ENCODE measurements at places on chromosomes 11 and 22.
A peak's percentile ranks its signal among the peaks of the same experiment; 100 is the strongest.

GRCh38 chr11:79265756-79266322 is 175.0 kb downstream of the TENM4 start:
- DNase-seq, result peak; percentile 81

DNA sequence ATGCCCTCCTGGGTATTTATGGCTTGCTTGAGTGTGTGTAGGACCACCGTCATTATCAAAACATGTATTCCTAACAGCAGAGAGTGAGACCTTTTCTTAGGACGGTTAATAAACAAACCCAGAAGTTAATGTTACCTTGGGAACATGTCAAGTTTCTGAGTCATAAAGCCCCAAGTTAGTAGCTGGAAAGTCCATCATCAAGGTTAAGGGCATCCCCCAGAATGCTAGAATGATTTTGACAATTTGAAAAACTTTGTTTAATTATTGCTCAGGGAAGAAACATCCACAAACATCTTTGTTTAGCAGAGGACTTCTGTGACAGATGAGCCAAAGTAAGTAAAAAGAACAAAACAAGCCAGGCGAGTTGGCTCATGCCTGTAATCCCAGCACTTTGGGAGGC is 20.0 kb downstream of the CAVIN3 start:
- no peak for DNase-seq

GRCh38 chr22:42336527-42337227 is 66.2 kb upstream of the TCF20 start:
- DNase-seq, result no peak

DNA sequence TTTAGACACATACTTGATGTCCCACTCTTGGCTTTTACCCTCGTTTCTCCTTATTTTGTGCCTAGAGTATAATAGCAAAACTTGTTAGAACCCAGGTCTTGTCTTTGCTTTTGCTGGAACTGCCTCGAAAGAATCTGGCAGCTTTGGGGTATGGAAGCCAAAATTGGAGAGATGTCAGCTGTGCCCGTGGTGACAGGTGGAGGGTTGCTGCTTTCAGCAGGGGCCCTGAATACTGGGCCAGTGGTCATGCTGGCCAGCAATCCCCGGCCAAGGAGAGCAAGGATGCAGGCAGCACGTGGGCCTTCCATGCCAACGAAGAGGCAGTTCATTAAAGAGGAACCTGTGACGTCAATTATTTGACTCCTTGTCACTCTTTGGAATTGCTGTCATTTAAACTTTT is 181.1 kb downstream of the HIPK3 start:
- DNase-seq, result no peak

DNA sequence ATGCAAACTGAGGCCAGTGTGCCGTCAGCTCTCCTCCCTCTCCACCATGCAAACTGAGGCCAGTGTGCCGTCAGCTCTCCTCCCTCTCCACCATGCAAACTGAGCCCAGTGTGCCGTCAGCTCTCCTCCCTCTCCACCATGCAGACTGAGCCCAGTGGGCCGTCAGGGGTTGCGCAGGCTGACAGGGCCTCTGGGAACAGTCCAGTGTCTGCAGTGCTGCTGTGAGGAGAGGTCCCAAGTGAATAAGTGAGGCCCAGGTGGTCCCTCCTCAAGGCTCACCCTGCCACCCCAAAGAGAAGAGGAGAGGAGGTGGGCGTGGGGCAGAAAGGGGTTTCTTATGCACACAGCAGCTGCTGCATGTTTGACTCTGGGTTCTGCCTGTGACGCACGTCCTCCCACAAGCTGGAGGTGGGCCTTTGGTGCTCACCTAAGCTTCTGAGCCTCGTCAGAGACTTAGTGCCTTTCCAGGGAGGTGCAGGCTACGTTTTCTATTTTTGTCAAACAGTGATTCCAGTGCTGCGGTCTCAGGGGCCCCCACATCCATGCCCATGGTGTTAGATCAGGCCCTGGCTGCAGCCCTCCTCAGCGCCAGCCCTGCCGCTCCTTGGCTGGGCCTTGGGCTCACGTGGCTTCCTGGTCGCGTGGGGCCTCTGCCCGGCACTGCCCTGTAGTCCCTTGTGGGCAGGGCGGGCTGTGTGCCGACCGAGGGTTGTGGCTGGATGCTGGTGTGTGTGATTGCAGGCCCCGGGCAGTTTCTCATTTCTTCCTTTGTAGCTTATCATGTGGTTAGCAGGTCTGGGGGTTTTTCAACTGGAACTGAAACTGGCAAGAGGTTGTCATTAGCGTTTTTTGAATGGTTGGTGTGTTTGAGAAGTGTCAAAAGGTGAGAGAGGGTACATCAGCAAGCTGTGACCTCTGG is 7.1 kb downstream of the TPCN2 start:
- DNase-seq, result no peak

DNA sequence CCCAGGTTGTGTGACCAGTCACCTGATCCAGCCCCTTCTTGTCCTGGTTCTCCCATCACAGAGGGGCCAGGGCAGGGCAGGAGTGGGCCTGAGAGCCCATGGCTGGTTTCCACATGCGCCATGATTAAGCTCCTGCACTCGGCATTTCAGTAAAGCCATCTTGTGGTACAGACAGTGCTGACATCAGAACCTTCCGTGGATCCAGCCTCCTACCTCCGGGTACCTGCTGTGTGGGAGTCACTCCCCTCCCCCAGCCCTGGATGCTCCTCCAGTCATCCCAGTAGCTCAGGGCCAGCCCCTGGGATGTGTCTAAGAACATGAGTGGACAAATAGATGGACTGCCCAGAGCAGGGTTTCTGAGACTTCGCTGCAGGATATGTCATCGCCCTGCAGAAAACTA is 22.1 kb upstream of the MGAT3 start:
- no peak for DNase-seq
